ENCODE measurements at places on chromosomes 16 and 17.

GRCh38 chr17:43645765-43646481, 15.8 kb downstream of the MEOX1 start:
- DNase-seq, result peak; percentile 35

GRCh38 chr17:40952661-40953060, 14.1 kb downstream of the KRT39 start:
- peak; percentile 92 for DNase-seq

DNA sequence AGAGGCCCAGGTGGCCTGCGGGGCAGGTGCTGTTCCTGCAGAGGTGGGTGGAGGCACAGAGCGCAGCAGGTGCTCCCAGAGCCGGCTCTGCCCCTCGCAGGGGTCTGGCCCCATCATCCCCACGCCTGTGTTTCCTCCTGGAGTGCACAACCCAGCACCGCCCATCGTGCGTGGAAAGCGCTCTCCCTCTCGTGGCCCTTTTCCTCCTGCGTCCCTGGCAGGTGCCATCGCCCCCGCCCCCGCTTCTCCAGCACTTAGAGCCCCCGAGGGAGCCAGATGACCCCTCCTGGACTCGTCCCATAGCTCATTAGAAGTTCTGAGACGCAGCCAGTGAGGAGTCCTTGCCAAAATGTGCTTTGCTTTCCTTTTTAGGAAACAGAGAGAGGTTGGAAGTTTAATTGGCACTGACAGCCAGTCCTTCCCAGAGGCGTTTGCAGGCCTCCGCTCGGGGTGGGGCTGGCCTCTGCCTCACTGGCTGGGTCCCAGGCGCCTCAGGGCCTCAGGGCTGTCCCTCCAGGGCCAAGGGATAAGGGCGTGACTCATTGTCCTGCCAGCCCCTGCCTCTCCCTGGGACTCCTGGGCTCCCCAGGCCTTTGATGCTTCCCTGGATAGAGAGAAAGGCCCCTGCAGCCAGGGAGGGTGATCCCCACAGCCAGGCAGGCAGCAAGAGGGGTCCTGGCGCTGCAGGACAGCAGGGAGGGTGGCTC, 32.2 kb upstream of the CHMP6 start:
- DNase-seq, result peak; percentile 42

GRCh38 chr17:17699491-17699890, 18.2 kb downstream of the RAI1 start:
- DNase-seq, result no peak

- no peak for DNase-seq
These were observed 168.9 kb upstream of the CIBAR2 start for GRCh38 chr16:85281181-85281580.

GRCh38 chr17:50052822-50053653, 2.9 kb upstream of the ITGA3 start:
- DNase-seq, result no peak
